ENCODE measurements at places on chromosomes 4 and X.

DNA sequence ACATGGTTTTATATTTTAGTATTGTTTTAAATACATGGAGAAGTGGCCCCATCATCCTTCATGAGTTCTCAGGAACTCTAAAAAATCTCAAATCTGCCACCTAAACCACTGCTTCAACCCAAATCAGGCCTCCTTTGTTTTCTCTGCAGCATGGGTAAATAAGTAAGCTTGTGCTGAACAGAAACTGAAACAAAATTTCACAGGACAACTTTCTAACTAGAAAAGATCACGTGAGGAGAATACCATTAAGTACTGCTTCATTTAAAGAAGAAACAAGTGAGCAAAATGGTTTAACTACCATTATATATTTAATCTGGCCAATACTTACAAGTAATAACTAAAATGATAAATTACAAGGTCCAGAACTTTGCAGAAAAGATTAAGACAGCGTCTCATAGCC, 2.5 kb downstream of the ARAP2 start:
- no peak for DNase-seq

GRCh38 chr4:683982-684622, 4.8 kb downstream of the SLC49A3 start:
- peak; percentile 85 for DNase-seq

- no peak for DNase-seq
Measured at GRCh38 chr4:173017802-173018201, 150.8 kb upstream of the GALNT7 start.

DNA sequence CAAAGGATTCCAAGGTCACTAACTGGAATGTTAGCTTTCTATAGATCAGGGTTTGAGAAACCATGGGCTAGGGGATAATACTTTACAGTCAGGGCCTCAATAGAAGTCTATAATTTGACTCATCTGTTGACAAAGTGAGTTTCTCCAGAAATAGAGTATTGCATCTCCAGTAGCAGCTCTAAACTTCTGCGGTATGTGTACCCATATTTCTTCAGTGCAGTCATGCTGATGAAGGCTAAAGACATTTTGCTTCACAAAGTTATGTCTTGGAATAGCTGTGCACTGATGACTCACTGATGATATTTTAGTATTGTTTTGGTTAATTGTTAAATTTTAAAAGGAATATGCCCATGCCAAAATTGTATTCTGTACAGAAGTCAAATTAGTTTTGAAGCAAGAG, 464.9 kb upstream of the AMOT start:
- no peak for DNase-seq

- DNase-seq, result no peak
Measured at GRCh38 chr4:88765729-88766128, 68.1 kb upstream of the NAP1L5 start.

DNA sequence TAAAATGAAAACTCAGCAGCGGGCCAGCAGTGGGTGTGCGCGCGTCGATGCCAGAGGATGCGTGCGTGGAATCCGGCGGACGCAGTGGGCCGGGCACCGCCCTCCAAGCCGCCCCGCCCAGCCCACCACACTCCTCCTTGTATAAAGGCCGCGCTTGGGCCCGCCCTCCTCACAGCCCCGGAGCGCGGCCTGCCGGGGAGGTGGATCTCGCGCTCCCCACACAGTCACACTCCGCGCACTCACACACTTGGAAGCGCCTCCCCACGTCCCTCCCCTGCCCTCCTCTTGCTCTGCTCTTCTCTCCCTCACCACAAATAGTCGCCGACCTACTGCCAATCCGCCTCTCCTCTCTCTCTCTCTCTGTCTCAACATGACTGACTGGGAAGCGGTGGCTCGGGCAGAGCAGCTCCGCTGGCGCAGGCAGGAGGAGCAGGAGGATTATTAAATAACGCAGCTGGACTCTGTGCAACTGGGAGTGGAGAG, at the start of gene CCSER1:
TSS of gene CCSER1 (plus strand) at position 172 of the 483 bp plus-strand sequence.
- DNase-seq, result no peak

DNA sequence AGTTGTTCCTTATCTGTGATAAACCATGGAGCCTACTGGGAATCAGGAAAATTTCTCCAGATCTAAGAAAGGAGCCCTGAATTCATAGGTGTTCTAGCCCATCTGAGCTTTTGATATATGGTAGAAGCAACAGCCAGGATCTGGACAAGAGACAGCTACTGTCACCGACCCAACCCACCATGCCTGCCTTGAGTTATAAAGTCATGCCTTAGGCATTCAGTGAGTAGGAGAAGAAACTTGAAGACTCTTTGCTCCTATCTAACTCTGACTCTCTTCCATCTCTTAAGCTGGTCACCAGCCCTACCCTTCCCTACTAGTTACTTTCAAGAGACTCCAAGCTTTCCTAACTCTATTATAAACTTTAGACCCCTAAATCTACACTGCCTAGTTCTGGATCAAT, 83.9 kb upstream of the FAM9B start:
- no peak for DNase-seq

GRCh38 chrX:43899878-43900815, 17.9 kb upstream of the MAOB start:
- DNase-seq, result no peak

DNA sequence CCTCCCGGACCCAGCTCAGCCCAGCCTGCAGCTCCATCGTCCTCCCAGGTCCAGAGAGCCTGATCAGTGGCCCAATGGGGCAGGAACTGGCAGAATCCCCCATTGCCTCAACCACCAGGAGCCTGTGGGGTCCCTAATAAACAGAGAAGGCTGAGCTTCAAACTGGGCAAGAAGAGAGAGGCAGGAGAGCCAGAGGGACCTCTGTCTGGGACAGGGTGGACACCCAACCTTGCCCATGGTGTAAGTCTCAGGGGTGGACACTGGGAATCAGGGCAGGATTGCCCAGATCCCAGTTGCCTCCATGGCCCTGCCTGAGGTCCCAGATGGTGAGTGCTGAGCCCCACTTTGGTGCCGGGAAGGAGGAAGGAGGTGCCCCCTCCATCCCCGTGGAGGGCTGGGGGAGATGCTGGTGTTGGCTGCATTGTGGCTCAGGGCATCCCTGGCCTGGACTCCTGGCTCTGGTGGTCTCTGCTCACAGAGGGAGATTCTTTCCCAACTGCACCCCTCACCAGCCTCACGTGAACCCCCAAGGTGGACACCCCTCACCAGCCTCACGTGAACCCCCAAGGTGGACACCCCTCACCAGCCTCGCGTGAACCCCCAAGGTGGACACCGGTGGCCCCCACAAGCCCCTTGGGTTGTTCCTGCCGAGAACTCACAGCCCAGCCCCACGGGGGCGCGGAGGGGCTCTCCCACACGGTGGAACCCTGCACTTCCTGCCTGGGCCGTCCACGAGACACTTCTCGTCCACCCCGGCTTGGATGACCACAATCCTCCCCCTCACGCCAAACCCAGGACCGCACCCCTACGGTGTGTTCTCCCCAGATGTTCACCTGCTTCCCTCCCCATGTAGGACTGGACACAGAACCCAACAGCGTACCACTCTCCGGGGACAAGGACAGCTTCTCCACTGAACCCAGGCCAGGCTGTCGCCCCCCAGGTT, 5.4 kb downstream of the CPLX1 start:
- DNase-seq, result no peak
